A549 (cell line): ENCODE measurements at places on chromosomes 6 and 20.

DNA sequence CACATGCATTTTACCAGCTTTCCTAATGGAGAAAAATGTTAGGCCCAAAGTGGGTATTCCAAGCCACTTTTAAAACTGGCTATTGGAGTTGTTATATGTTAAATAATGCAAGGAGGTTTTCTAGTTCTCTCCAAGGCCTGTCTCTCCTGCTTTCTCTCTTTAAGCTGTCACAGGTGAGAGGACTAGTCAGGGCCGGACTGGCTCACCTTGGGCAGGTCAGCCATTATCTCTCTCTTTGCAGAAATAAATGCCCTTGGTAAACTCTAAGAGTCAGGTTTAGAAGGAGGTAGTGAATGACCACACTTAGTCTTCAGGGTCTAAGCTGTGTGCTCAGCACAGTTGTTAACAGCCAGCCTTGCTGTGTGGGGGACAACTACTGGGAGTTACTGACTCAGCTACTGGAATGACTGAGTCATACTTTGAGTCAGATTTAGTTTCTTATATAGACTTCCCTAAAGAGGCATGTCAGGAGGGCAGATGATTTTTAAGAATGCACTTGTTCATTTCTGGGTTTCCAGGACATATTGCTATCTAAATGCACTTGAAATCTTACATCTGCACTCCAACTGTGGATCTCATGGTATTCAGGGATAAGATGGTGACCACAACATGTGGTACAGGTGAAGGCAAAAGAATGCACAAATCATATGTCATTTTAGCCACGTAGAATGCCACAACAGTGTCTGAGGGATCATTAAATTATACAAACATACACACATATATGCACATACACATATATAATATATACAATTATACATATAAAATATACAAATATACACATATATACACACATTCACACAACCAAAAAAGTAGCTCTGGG lies 719.4 kb downstream of the EPM2A start:
- DNase-seq: peak; percentile 33

DNA sequence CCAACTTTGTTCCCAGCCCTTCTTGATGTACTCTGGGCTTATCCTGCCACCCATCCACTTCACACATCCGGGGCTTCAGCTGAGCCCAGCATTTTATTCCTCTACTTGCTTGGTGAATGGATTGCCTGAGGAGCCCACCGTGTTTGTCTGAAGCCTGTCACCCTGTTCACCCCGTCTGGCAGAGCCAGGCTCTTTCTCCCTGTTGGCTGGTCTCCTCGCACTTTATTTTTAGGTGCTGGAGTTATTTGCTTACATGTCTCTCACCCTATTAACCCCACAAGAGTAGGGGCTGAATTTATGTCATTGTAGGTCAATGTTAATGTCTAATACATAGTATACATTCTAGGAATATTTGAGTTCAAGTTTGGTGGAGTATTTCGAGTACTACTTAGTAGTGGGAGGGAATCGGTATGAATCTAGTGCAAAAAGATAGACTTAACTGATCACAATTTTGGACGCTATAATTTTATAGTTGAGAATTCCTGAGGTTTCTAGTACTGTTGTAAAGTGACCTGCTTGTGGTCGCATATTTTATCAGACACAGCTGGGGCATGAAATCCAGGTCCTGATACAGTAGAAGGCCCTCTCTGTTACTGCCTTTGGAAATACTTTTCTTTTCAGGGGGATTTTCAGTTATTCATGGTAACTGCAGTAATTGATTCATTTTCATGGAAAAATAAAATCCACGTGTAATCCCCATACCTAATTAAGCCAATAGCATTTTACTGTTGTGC lies 10.8 kb downstream of the JARID2 start:
- DNase-seq: no peak

DNA sequence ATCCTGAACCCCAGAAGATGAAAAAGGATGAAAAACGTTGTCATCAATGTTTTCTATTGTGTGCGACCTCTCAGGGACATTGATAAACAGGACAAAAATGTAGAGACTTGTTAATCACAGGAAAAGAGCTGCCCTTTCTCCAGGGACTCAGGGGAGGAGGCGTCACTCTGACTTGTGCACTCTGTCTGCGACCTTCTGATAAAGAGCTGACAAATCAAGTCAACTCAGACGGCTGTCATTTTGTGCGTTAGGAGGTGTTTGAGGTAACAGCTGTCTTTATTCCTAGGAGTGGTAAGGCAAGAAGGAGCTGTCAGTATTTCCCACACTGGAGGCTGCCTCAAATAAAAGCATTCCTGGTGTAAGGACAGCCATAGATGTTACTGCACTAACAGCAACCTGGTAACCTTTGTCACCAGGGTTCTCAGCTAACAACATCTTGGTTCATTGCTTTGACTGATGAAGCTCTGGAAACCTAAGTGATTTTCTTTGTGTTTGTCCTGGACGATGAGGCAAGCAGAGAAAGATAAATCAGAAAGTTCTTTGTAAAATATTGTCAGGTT lies 38.6 kb upstream of the NXT1 start:
- no peak for DNase-seq

GRCh38 chr20:39983655-39984054 lies 705.4 kb downstream of the MAFB start:
- DNase-seq: no peak

DNA sequence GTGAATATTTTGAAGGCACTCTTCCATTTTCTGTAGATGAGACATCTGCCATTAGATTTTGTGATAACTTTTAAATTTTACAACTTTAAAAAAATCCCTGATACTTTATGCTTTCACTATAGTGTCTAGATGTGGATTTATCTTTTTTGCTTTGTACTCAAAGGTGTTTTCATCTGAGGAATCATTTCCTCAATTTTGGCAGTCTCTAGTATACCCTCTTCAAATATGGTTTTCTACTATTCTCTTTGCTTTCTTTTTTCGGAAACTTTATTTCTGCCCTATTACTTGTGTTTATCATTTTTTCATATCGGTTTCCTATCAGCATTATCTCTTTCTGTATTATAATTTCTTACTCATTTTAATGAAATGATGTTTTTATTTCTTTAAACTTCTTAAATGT lies 62.2 kb downstream of the SLX4IP start:
- no peak for DNase-seq

GRCh38 chr6:84687431-84687830 lies 77.0 kb downstream of the TBX18 start:
- DNase-seq: no peak

GRCh38 chr6:25590986-25591385 lies 61.0 kb upstream of the SCGN start:
- no peak for DNase-seq

- DNase-seq: no peak
Observed at GRCh38 chr6:145022199-145022796, 713.0 kb downstream of the EPM2A start.

GRCh38 chr6:41643899-41644269 lies 5.6 kb downstream of the MDFI start:
- no peak for DNase-seq

GRCh38 chr6:71983131-71983530 lies 96.8 kb downstream of the RIMS1 start:
- DNase-seq: no peak

DNA sequence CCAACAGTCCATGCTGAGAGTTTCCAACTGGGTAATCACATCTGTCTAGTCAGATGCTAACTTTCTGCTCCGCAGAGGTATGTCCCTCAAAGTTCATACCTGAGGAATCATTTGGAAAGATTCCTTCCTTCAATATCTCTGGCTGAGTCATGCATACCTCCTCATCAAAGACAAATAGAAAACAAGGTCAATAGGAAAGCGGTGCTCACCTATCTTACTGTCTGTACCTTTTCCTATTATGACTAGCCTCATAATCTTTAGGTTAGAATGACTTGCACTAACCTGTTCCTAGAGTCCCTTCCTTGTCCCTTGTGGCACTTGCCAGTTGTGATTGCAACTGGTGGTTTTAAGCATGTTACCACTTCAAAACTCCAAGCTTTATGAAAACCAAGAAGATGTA lies 78.2 kb upstream of the PTPRK start:
- DNase-seq: no peak

DNA sequence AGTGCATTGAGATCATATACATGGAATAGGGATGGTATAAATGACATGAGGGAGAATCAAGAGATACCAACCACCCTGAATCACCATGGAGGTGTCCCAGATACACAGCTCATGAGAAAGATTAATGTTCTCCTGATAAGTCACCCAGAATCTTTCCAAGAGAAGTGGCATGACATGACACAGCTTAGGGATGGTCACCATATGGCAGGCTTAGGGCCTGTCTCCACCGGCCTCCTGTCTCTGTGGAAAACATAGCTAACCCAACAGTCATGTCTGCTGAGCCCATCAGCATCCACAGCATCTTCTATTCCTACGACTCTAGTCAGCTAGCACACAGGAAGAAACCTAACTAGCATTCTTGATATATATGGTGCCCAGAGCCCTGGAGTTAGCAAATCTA lies 133.3 kb downstream of the IPCEF1 start:
- DNase-seq: no peak

DNA sequence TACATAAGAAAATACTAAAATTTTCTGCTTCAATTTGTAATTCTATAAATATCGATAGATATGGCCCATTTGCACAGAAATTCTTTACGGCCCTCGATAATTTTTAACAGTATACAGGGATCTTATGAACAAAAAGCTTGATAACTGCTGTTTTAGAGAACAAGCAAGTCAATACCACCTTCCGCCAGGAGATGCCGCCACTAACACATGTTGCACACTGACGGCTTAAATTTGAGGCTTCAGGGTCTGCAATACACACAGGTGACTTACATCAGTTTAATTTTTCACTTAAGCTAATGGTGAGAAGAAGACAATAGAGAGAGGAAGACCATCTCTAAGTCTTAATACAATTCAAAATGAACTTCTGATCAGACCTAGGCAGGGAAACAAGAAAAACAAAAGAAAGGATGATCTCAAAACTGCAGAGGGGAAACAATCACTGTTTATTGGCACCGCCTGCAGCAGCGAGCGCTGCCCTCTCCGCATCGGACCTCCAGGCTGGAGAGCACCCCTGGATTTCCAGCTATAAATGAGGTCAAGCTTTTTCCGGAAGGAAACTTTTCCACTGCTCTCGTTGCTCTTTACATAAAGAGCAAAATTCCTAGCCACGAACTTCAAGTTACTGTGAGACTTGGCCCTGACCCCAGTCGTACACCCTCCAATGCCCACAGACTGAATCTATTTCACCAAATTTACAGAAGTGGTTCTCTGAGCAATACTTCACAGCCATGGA lies 53.9 kb downstream of the OTOR start:
- DNase-seq: peak; percentile 69

DNA sequence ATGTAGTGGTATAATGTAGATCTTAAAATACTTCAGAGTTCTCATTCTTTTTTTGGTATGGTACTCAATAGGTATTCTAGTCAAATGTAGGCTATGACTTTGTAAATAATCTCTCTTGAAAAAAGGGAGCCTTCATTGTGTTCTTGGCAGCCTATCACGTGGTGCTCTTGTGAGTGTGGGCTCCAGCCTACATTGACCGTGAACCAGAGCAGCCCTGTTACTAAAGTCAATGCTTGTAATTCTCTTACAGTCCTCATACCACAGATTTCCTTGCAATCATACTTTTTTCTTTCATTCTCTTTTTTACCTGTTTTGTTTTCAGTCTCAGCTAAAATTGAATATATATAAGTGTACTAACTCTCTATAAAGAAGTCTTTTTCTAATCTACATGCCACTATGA lies 31.1 kb downstream of the ARID1B start:
- DNase-seq: no peak

GRCh38 chr6:96786336-96786735 lies 50.9 kb downstream of the GPR63 start:
- DNase-seq: no peak

GRCh38 chr6:11473008-11473740 lies 64.4 kb upstream of the TMEM170B start:
- DNase-seq: no peak

- no peak for DNase-seq
Observed at GRCh38 chr6:131134980-131135243, 355 bp upstream of the AKAP7 start.

- no peak for DNase-seq
Observed at GRCh38 chr6:96834070-96834469, 3.2 kb downstream of the GPR63 start.

DNA sequence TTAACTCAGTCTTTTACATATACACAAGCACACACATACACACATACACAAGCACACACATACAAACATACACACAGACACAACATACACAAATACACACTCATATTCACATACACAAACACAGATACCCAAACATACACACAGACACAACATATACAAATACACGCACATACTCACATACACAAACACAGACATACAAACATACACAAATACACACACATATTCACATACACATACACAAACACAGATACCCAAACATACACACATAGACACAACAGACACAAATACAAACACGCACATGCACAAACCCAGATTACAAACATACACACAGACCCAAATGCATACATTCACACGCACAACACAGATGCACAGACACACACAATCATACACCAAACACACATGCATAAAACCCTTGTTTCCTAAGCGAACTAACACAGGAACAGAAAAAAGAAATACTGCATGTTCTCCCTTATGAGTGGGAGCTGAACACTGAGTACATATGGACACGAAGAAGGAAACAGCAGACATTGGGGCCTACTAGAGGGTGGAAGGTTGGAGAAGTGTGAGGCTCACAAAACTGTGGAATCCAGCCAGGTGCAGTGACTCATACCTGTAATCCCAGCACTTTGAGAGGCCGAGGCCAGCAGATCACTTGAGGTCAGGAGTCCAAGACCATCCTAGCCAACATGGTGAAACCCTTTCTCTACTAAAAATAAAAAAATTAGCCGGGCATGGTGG lies 34.2 kb downstream of the PIM1 start:
- DNase-seq: peak; percentile 48

- DNase-seq: no peak
Observed at GRCh38 chr20:45318386-45318939, 10.4 kb upstream of the MATN4 start.

DNA sequence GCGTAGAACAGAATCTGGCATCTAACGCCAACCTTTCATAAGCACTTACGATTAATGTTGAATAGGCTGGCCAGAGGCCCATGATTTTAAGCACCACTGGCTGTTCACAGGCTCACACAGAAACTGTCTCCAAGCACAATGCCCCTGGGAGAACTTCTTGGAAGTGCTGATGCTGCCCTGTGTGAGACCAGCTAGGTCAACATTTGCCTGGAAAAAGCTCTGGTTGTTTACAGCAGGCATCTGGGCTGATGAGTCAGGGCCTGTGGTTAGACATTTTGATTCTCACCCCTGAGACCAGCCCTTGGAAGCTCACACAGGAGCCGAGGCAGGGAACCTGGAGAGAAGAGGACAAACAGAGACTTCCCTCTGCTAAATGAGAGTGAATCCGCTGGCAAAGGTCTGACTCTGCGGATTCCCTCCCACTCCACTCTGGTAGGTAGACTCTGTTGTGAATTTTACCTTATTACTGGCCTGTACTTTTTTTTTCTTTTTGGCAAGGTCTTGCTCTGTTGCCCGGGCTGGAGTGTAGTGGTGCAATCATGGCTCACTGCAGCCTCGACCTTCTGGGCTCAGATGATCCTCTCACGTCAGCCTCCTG lies 6.8 kb upstream of the SULF2 start:
- DNase-seq: peak; percentile 47

- peak; percentile 21 for DNase-seq
Observed at GRCh38 chr6:156949376-156949775, 172.2 kb downstream of the ARID1B start.
